Smooth muscle cell of bladder (primary cell): ENCODE measurements at places on chromosomes 13 and 19. TPM values are rescaled to one million over a fixed set of nuclear protein-coding genes. Genes with fewer than 3 reads are reported as not detected.

Gene DPY19L3
- total RNA-seq = 26.5 and 31.2 TPM in 2 replicates

Gene SPACA4
- total RNA-seq = 0.14 TPM in 1 of 2 replicates, not detected in the other

Gene IZUMO2
- total RNA-seq = not detected in 2 replicates

Gene ZNF737
- 5.4 and 7.7 TPM in 2 replicates for total RNA-seq

Gene TDRD12
- total RNA-seq = 0.18 and 0.28 TPM in 2 replicates

Gene BORA
- 1.4 and 2.1 TPM in 2 replicates for total RNA-seq

Gene NR2C2AP
- 3.3 and 4.7 TPM in 2 replicates for total RNA-seq

Gene TEX101
- not detected in 2 replicates for total RNA-seq

Gene OSCAR
- total RNA-seq = 0.14 and 0.18 TPM in 2 replicates

Gene THSD8
- 0.46 TPM in 1 of 2 replicates, not detected in the other for total RNA-seq

Gene LAMP1
- 147 and 215 TPM in 2 replicates for total RNA-seq

Gene RPS15
- 387 and 450 TPM in 2 replicates for total RNA-seq

Gene TMEM190
- total RNA-seq = 0.28 TPM in 1 of 2 replicates, not detected in the other

Gene ZNF429
- 4.6 and 5.0 TPM in 2 replicates for total RNA-seq

Gene POLR2I
- 90.0 and 102 TPM in 2 replicates for total RNA-seq

Gene VPS36
- total RNA-seq = 17.9 and 20.2 TPM in 2 replicates

Gene FCAR
- not detected in 2 replicates for total RNA-seq

Gene JAK3
- 1.00 and 2.3 TPM in 2 replicates for total RNA-seq

Gene CD177
- 0.09 TPM in 1 of 2 replicates, not detected in the other for total RNA-seq

Gene ALG5
- 44.5 and 48.2 TPM in 2 replicates for total RNA-seq

Gene MVB12A
- total RNA-seq = 25.1 and 28.2 TPM in 2 replicates

Gene ZNF556
- total RNA-seq = under 0.01 and 0.09 TPM in 2 replicates

Gene SPRED3
- 0.71 and 1.0 TPM in 2 replicates for total RNA-seq

Gene OLFM2
- 2.8 and 4.8 TPM in 2 replicates for total RNA-seq

Gene HSPB6
- 50.3 and 88.4 TPM in 2 replicates for total RNA-seq

Gene RNF17
- 0.14 TPM in 1 of 2 replicates, not detected in the other for total RNA-seq

Gene ARHGEF7
- 26.0 and 26.9 TPM in 2 replicates for total RNA-seq

Gene GPR12
- total RNA-seq = not detected in 2 replicates

Gene PCDH9
- 3.5 and 3.6 TPM in 2 replicates for total RNA-seq

Gene ZNF99
- total RNA-seq = not detected in 2 replicates
